ENCODE measurements at places on chromosomes 7 and 10. TPM values are rescaled to one million over a fixed set of nuclear protein-coding genes. Genes with fewer than 3 reads are reported as not detected.

GRCh38 chr10:96646301-96646700 lies 59.5 kb upstream of the TM9SF3 start:
- H3K27me3 ChIP-seq, result no peaks in the 10 kb centered on the region
- H3K36me3 ChIP-seq, result peaks cover 6% of the 10 kb centered on the region
- no peak overlapping the region for H3K27ac ChIP-seq
- H3K4me1 ChIP-seq, result peaks cover 29% of the 10 kb centered on the region
- H3K4me3 ChIP-seq, result no peak overlapping the region

GRCh38 chr7:114081606-114082425 lies 163.0 kb upstream of the PPP1R3A start:
- H3K4me1 ChIP-seq, result peaks cover 23% of the 10 kb centered on the region
- H3K4me3 ChIP-seq, result no peak overlapping the region
- H3K27me3 ChIP-seq, result peaks cover 73% of the 10 kb centered on the region

- no peak overlapping the region for H3K4me3 ChIP-seq
Measured at GRCh38 chr7:152344253-152344652, 91.5 kb downstream of the KMT2C start.

DNA sequence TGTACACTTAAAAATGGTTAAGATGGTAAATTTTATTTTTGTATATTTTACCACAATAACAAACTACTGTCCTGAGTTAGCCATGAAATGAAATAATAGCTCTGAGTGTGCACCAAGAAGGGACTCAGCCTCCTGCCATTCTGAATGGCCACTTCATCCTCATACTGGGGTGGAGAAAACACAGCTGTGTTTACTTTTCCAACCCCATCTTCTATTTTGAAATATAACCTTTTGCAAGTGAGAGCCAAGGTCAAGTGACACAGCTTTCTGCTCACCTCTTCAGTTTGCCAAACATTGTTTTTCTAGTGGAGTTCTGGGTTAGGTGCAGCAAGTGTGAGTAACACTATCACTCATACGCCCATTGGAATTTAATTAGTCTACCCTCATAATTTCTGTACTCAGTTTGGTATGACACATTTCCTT lies 107.4 kb upstream of the GLCCI1 start:
- H3K36me3 ChIP-seq, result peaks cover 4% of the 10 kb centered on the region
- peaks cover 3% of the 10 kb centered on the region for H3K4me1 ChIP-seq
- H3K4me3 ChIP-seq, result no peak overlapping the region
- H3K27me3 ChIP-seq, result no peaks in the 10 kb centered on the region
- no peak overlapping the region for H3K27ac ChIP-seq

DNA sequence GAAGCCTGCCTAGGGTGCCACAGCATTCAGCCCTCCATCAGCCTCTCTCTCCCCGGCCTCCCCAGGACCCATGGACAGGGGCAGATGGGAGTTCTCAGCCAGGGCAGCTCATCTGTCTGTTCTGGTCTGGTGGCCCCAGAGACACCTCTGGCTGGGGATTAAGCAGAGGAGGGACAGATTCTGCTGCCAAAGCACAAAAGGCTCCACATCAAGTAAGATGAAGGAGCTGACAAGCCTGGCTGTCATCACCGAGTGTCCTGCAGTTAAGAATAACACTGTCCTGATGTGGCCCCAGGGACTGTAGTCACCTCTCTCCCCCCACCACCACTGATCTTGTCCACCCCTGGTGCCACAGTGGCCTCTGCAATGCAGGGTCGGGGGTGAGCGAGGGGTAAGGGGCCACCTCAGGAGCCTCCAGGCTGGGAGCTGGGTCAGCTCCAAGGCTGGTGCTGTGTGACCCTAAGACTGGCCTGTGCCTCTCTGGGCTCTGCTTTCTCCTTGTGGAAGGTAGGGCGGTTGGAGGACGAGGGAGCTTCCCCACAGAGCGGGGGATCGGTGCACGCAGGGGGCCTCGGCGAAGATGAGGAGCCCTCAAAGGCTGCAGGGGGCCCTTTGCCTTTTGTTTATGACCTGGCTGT lies 18.7 kb downstream of the C10orf105 start:
- H3K4me3 ChIP-seq, result no peak overlapping the region
- no peak overlapping the region for H3K27ac ChIP-seq
- no peaks in the 10 kb centered on the region for H3K36me3 ChIP-seq
- peaks cover 24% of the 10 kb centered on the region for H3K4me1 ChIP-seq

GRCh38 chr7:45088821-45089340 lies at the start of gene NACAD:
NACAD (minus strand) TSS chr7:45088969; CDS start chr7:45088894, 75 bp downstream.
- peak; percentile 52 for DNase-seq
- H3K27ac ChIP-seq, result no peak within 1 kb of the TSS
- H3K36me3 ChIP-seq, result peaks cover 1% of the 10 kb centered on the region
- peaks cover 25% of the 10 kb centered on the region for H3K27me3 ChIP-seq
- peaks cover 4% of the 10 kb centered on the region for H3K4me1 ChIP-seq

DNA sequence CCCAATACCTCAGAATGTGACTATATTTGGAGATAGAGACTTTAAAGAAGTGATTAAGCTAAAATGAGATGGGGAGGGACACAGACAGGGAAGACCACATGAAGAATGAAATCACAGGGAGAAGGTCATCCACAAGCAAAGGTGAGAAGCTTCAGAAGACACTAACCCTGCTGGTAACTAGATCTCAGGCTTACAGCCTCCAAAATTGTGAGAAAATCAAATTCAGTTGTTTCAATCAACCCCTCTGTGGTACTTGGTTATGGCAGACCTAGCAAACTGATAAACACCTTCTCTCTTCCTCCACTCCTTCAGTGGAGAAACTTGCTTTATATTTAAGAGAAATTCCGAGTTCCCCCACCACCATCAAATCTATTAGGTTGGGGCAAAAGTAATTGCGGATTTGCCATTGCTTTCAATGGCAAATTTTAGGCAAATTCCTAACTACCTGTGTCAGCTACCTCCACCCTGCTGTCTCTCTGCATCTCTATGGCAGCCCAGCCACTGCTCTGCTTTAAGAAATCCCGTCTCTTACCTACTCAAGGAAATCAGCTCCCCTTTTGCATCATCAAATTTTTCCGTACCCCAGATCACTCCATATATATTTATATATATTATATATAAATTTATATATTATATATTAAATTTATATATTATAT lies 38.2 kb downstream of the SEMA3E start:
- no peak overlapping the region for H3K4me3 ChIP-seq
- DNase-seq, result no peak
- H3K4me1 ChIP-seq, result no peaks in the 10 kb centered on the region
- H3K27ac ChIP-seq, result no peak overlapping the region
- no peaks in the 10 kb centered on the region for H3K27me3 ChIP-seq

DNA sequence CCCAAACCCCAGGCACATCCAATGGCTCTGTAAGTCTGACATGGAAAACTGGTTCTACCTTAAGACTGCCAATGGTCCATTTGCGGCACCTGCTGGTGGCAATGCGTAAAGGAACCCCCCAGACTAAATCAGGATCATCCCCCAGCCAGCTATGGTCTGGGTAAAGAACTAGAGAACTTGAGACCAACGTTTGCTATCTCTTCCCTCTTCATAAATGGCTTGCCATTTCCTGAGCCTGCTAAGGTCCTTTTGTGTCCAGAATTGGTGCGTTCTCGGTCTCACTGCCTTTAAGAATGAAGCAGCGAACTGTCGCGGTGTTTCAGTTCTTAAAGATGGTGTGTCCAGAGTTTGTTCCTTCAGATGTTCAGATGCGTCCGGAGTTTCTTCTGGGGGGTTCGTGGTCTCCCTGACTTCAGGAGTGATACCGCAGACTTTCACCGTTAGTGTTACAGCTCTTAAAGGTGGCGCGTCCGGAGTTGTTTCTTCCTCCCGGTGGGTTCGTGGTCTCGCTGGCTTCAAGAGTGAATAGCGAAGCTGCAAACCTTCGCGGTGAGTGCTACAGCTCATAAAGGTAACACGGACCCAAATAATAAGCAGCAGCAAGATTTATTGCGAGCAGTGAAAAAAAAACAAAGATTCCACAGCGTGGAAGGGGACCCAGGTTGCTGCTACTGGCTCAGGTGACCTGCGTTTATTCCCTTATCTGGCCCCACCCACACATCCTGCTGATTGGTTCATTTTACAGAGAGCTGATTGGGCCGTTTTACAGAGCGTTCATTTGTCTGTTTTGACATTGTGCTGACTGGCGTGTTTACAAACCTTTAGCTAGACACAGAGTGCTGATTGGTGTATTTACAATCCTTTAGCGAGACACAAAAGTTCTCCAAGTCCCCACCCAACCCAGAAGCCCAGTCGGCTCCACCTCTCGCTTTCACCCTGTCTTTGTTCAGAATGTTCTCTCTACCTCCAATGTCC lies 95.4 kb downstream of the ELMO1 start:
- H3K27ac ChIP-seq, result peak overlapping the region; percentile 85
- H3K4me1 ChIP-seq, result peaks cover 39% of the 10 kb centered on the region
- no peaks in the 10 kb centered on the region for H3K36me3 ChIP-seq

DNA sequence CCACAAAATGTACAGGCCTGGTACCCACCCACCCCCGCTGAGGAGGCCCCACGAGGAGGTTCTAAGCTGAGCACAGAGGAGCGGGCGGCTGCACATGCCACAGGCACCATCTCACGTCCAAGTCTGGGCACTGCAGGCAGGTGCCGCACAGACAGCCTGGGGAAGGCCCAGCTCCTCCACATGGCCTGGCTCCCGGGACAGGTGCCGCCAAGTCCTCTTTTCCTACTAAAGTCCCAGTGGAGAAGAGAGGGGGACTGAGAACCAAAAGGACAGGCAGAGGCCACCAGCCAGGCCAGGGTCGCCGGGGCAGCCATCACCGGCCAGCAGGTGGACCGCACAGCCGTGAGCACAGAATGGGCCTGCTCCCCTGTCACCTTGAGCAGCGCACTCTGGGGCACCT lies 91.1 kb downstream of the MAD1L1 start:
- no peak overlapping the region for H3K4me3 ChIP-seq
- no peaks in the 10 kb centered on the region for H3K27me3 ChIP-seq
- H3K4me1 ChIP-seq, result peaks cover 10% of the 10 kb centered on the region
- no peak overlapping the region for H3K27ac ChIP-seq
- no peak for DNase-seq

DNA sequence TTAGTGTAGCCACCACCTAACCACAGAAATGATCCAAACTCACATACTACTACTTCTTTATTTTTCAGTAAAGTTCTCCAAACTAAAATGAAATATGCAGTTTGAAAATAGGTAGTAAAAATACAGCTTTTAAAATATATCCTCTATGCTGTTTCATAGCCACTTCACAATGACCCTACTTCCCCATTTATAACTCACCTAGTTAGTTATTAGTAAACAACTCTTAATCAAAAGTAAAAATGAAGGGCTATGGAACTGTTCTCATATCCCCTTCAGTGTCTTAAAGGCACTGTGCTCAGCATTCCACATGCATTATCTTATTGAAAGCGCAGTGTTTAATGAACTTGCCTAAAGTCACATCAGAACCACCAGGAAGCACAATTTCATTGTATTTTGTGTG lies 43.5 kb downstream of the KMT2C start:
- DNase-seq, result no peak
- no peak overlapping the region for H3K27ac ChIP-seq
- peaks cover 2% of the 10 kb centered on the region for H3K36me3 ChIP-seq
- peaks cover 6% of the 10 kb centered on the region for H3K4me1 ChIP-seq
- H3K4me3 ChIP-seq, result no peak overlapping the region

DNA sequence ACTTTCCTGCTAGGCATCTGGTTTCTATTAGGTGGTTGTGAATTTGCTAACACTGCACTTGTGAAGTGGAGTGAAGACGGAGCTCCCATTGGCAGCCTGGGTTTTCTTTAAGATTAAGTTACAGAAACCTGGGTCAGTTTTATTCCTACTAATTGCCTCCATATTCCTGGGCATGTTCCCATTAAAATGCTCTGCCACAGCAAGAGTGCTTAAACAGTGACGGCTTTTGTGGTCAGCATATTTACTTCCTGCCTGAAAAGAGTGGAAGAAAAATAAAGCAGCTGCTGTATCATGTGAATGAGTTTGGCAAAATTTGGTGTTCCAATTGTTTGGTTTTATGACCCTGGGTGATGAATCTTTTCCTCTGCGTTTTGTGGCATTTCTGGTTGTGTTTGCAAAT lies 96.9 kb upstream of the PLXDC2 start:
- H3K36me3 ChIP-seq, result no peaks in the 10 kb centered on the region
- peaks cover 2% of the 10 kb centered on the region for H3K4me1 ChIP-seq
- H3K27ac ChIP-seq, result no peak overlapping the region
- no peak for DNase-seq
- no peaks in the 10 kb centered on the region for H3K27me3 ChIP-seq

DNA sequence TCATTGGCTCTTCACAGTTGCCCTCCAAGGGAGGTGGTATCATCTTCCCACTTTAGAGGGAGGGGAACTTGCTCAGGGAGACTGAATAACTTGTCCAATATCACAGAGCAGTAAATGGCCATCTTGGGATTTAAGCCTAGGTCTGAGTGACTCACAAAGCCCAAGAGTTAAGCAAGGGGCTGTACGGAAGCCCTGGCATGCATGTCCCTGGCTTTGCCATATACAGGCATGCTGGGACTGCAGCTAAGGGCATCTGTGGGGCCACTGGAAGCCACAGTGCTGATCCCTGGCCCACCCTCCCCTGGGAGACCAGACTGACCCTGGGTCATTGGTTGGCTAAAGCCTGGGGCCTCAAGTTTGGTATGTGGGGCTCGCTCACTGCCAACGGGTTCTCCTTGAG lies 3.1 kb downstream of the VSIR start:
- no peak for DNase-seq
- H3K36me3 ChIP-seq, result peaks cover 36% of the 10 kb centered on the region
- no peaks in the 10 kb centered on the region for H3K27me3 ChIP-seq

DNA sequence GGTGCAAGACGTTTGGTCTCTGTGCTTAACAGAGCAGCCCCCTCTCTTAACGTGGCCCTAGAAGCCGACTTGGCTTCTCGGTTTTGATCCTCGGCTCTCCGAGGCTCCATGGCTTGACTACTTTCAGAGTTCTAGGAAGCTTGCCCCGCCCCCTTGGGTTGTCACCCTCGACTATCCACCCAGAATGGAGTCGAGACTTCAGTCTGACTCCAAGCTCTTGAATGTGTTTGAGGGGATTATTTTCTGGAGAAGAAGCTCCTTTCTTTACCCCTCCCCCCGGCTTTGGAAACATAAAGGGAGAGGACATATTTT lies 448 bp downstream of the SEC24C start:
- DNase-seq, result no peak
- H3K4me1 ChIP-seq, result peaks cover 25% of the 10 kb centered on the region
- peaks cover 9% of the 10 kb centered on the region for H3K36me3 ChIP-seq
- peak overlapping the region; percentile 98 for H3K27ac ChIP-seq
- H3K4me3 ChIP-seq, result peak overlapping the region; percentile 98

- no peaks in the 10 kb centered on the region for H3K27me3 ChIP-seq
- H3K27ac ChIP-seq, result no peak overlapping the region
- peaks cover 2% of the 10 kb centered on the region for H3K4me1 ChIP-seq
- H3K4me3 ChIP-seq, result no peak overlapping the region
- H3K36me3 ChIP-seq, result peaks cover 1% of the 10 kb centered on the region
Measured at GRCh38 chr10:123284022-123284421, 129.8 kb downstream of the BUB3 start.

GRCh38 chr7:35353481-35353880 lies 99.6 kb upstream of the TBX20 start:
- H3K27ac ChIP-seq, result no peak overlapping the region
- no peak for DNase-seq
- no peaks in the 10 kb centered on the region for H3K4me1 ChIP-seq
- no peaks in the 10 kb centered on the region for H3K36me3 ChIP-seq
- peaks cover 8% of the 10 kb centered on the region for H3K27me3 ChIP-seq
- no peak overlapping the region for H3K4me3 ChIP-seq

GRCh38 chr7:110600956-110601355 lies 490.0 kb upstream of the LRRN3 start:
- no peak overlapping the region for H3K4me3 ChIP-seq
- no peak for DNase-seq
- peaks cover 3% of the 10 kb centered on the region for H3K36me3 ChIP-seq
- H3K27me3 ChIP-seq, result no peaks in the 10 kb centered on the region

- DNase-seq, result no peak
- H3K4me3 ChIP-seq, result no peak overlapping the region
- peaks cover 11% of the 10 kb centered on the region for H3K4me1 ChIP-seq
- H3K36me3 ChIP-seq, result peaks cover 7% of the 10 kb centered on the region
Measured at GRCh38 chr10:88332503-88333247, 250.4 kb downstream of the RNLS start.

The MYH16 gene
- total RNA-seq, result not detected

The ZNF777 gene
- total RNA-seq, result 14.9 TPM

The KAZALD1 gene
- not detected for total RNA-seq

The HOXA4 gene
- total RNA-seq, result 0.53 TPM
